ENCODE measurements at places on chromosomes 1 and 21.

DNA sequence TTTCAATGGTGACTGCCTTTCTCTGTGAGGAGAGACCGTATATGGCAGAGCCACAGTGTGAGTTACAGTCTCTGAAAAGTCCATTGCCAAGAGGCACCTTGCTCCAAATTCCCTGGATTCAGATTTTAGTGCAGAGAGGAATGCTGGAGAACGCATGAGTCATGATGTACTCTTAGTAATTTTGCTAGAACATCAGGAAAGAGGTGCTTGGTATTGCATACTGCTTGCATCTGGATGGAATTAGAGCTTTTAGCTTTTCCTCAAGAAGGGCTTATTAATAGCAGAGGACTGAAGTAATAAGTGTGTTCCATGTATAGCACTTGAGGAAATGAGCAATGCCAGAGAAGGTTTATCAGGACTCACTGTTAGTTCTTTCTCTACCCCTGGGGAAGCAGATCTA, 40.5 kb upstream of the AKT3 start:
- no peak for DNase-seq

DNA sequence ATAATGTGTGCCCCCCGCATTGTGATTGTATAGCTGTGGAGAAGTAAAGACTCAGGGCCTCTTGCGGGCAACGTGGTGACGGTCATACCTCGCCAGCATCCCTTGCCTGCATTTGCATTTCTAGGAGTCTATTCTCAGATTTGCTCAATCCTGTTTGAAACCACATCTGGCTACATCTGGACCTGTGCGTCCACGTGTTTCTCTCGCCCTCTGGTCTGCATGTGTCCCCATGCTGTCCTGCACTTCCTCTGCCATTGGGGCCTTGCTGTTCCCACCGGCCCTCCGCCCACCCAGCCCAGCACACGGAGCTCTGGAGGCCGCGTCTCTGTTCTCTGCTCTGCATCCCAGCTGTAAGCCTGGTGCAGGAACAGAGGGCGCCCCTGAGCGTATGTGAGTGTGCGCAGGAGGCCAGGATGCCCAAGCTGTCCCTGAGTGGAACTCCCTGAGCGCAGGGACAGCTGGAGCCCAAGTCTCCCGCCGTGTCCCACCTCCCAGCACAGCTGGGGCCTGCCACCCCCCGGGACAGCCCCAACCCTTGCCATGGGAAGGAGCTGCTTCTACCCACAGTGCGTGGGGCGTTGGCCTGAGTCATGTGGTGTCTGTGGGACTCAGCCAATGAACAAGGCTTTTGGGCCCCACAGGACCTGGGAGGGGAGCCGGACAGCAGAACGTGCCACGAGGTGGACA, 1.6 kb downstream of the KRTAP10-2 start:
- no peak for DNase-seq

- no peak for DNase-seq
Measured at GRCh38 chr1:59354709-59355337, 57.9 kb downstream of the FGGY start.

- no peak for DNase-seq
Measured at GRCh38 chr1:65890201-65890843, 97.6 kb downstream of the PDE4B start.

- no peak for DNase-seq
Measured at GRCh38 chr1:214004014-214004413, 16.2 kb downstream of the PROX1 start.

DNA sequence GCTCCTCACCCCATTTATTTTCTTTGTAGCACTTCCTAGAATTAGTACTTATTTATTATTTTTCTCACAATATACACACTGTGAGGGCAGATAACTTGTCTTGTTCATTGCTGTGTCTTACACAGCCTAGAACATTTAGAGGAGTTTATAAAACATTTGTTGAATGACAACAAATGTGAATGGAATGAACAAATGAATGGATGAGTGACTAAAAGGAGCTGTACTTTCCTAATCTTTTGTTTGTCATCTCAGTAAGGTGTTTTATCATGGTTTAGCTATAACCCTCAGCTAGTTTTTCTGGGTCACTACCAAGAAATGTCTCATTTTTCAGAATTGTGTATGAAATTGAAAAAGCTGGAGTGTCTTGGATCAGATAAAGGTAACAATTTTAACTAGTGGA, 239.3 kb upstream of the KCNK2 start:
- DNase-seq, result no peak

DNA sequence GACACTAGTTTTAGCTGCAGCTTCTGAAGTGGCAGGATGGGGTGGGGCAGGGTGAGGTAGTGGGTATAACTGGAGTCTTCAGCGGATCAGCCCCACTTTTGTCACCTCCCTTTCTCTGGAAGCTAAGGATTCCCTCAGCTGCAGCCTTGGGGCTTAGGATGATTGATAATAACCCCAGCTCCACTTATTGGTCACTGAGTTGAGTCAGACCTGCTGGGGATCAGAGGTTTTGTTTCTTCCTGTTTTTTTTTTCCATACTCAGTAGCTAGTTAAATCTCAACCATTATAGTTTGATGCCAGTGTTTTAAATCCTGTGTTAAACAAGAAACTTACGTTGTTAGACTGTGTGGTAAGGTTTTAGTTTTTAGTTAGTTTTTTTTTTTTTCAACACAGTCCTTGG, 57.2 kb downstream of the LAMC1 start:
- no peak for DNase-seq

DNA sequence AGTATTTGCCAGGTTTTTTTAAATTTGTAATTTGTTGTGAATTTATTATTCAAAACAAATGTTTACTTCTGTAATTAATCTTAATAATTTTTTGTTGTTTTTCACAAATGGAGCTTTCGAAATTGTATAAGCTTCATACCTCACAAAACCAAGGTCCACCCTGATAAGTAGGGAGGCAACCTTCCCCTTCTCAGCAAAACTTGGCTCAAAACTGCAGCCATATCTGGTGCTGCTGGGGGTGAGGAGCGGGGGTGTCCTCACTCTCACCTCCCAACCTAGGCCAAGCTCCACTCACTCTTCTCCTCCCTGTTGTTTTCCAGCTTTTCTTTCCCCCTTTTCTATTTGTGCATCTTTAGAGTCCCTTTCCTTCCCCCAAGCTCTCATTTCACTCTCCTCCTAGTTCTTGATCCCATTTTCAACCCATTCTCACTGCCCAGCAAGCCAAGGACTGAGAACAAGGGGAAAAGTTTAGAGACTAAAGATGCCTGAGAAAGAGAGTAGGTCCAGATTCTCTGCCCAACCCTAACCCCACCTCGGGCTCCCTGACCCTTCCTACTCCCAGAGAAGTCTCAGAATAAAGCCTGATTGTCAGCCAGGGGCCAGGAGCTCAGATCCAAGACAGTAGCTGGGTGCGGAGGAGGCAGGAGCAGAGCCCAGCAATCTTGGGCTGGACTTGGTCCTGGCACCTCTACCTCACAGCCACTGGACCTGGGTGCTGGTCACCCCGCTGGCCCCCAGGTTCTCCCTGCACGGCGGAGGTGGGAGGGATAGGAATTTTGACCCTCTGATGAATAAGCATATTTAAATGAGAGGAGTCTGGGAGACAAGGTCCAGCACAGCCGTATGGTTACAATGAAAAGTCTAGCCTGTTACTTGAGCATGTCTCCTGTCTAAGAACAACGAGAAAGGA, 8.3 kb upstream of the CFAP45 start:
- DNase-seq, result no peak

DNA sequence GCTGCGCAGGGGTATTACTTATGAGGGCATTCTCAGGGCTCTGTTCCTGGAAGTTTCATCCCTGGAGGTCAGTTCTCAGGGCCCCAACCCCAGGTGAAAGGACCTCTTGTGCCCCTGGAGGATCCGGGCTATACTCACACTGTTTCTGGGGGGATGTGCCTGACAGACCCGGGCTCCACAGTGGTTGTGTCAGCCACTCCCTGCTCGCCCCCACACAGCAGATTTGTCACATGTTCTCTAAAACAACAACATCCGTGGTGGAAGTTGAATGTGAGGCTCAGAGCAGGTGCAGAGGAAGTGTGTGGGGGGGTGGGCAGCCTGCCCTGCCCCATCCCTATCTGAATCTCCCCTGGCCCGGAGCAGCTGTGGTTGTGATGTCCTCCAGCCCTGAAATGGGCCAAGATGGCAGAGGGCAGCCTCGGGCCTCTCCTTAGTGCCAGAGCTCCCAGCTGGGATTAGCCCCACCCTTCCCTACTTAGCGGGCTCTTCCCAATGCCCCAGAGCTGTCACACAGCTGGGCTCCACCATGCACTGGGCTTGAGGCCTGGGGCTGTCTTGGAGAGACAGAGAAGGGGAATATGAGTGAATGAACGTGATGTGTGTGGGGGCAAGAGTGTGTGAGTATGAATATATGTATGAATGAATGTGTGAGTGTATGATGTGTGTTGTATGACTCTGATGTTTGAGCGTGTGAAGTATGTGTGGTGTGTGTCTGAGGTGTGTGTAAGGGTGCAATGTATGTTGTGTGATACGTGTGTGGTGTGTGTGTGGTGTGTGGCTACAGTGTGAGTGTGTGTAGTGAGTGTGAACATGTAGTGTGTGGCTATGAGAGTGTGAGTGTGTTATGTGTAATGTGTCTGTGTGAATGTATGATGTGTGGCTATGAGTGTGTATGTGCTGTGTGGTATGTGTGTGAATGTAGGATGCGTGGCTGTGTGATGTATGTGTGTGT, 1.5 kb upstream of the FCMR start:
- DNase-seq, result no peak

DNA sequence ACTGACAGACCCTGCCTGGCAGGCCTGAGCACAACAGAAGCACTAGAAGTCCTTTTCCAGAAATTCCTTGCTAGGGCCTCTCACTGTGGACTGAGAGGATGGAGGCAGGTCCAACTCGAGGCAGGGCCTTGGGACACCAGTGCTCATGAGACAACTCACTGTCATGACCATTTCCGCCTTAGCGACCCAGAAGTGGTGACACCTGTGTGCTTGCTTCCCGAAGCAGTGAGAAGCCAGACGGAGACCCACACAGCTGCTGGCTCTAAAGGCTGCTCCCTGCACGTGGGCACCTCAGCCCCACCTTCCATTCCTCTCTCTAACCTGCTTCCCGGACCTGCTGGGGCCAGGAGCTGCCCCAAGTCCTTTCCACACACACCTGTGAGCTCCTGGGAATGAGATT, 33.0 kb downstream of the KCNC4 start:
- no peak for DNase-seq

DNA sequence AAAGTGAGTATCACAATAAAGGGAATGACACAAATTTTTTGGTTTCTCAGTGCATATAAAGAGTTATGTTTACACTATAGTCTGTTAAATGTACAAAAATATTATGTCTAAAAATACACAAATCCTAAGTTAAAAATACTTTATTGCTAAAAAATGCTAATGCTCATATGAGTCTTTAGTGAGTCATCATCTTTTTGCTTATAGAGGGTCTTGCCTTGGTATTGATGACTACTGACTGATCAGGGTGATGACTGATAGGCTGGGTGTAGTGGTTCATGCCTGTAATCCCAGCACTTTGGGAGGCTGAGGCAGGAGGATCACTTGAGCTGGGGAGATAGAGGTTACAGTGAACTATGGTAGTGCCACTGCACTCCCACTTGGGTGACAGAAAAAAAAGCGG, 12.9 kb upstream of the NUF2 start:
- no peak for DNase-seq

DNA sequence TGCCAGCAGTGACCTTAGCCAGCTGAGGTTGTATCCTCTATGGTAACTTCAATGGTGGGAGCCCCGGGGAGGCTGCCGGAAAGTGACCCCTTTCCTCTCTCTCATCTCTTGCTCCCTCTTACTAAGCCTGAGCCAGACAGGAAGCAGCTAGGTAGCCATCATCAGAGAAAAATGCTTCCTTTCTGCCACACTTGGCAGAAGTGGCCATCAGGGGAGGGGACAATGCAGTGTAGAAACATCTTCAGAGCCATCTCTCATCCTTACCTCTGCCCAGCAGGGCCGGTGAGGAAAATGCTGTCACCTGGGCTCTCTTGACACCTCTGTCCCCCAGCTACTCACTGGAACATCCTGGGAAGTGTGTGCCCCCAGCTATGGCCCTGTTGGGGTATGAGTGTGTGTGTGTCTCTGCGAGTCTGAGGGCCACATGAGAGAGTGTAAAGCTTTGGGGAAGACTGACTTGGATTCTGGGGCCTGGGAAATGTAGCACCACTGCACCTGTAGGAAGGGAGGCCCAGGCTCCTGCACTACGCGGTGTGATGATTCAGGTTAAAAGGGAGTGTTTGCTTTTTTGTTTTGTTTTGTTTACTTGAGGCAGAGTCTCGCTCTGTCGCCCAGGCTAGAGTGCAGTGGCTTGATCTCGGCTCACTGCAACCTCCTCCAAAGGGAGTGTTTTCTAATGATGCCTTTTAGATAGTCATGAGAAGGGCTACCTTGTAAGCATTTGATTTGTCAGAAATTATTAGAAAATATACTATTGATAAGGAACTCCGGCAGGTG, 48.7 kb upstream of the CNTN2 start:
- no peak for DNase-seq

GRCh38 chr1:116560704-116561490, 9.9 kb downstream of the CD58 start:
- DNase-seq, result no peak

DNA sequence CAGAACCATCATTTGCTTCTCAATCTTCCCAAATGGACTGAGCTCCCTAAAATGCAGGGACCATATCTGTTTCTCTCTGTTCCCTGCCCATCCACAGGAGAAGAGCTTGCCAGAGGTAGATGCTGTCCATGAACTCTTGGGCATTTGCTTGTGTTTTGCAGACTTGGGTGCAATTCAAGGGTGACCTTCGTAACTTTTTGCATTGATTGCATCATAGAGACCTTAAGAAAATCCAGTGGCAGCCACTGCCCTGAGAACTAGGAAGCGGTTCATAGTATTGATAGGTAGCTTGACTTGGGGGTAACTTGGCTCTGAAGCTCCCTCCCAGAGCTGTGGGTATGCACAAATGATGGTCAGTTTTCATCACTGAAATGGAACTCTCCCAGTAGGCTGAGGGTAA, 34.3 kb upstream of the EDEM3 start:
- no peak for DNase-seq

DNA sequence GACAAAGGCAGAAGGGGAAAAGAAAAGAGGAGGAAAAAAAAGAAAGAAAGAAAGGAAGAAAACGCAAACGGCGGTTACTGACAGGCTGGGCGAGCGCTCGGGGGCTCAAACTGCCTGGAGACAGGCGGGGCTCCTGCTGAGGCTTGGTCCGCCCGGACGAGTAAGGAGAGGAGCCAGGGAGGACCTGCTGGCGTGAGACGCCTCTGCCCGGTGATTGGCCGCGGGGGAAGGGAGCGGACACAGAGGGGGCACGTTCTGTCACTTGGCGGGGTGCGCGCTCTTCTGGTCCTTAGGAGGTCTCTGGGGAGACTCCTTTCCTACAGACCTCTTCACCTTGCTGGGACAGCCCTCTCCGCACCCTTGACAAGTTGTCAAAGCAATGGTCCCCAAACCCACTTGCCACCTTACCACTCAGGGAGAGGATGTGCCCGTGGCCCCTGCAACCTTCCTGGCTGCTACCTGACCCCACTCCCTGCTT, 791 bp upstream of the PIK3R3 start:
- peak; percentile 7 for DNase-seq

DNA sequence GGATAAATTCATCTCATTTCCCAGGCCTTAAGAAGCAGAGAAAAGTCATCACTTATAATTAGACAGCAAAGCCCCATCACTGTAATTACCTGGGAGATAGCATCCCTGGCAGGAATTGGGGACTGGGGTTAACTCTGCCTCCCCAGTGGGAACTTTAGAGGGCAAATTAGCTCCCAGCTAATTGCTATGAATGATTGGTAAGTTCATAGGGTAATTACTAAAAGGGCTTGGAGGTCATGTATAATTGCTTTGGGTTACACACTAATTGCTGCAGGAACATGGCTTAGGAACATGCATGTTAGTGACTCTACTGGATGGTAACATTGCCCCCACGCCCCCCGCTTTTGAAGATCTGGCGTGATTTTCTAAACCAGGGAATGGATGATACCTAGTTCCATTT, 64.8 kb downstream of the UBE2T start:
- no peak for DNase-seq

Measured in stimulated activated CD8-positive, alpha-beta memory T cell treated with anti-CD3 and anti-CD28 coated beads, Interleukin-4, amount 100 ng/mL, for 1 hour (primary cell).